HAP-1 (cell line): ENCODE measurements at places on chromosomes 12 and 14.

DNA sequence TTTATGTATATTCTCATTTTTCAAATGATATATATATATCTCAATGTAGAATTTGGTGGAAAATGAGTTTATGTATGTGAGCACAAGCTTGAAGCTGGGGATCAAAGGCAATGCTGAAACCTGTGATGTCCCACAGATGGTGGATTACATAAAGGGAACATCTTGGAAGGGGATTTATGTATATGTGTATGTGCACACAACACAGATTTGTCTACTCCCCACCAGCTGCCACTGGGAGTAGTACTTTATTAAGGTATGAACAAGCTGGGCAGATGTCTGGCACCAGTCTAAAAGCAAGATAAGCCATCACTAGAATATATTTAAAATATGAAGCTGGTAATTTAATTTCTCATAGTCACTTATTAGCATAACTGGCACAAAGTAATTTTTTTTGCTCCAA lies 895.6 kb downstream of the SLC6A15 start:
- no peak for DNase-seq

- no peak for DNase-seq
Observed at GRCh38 chr12:129887101-129887500, 16.7 kb downstream of the TMEM132D start.

DNA sequence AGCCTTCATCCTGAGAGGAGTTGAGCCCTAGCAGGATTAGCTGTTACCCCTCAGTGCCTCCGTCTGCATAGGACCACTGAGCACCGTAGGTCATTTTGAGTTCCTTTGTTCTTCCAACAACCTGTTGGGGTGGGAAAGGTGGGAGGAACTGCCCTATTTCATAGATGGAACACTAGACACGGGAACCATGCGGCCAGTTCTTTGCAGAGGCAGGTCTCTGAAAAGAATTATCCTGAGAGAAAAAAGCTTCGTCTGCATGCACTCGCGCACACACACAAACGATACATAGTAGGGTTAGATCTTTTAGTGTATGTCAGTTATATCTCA lies 28.5 kb downstream of the TRAFD1 start:
- no peak for DNase-seq

DNA sequence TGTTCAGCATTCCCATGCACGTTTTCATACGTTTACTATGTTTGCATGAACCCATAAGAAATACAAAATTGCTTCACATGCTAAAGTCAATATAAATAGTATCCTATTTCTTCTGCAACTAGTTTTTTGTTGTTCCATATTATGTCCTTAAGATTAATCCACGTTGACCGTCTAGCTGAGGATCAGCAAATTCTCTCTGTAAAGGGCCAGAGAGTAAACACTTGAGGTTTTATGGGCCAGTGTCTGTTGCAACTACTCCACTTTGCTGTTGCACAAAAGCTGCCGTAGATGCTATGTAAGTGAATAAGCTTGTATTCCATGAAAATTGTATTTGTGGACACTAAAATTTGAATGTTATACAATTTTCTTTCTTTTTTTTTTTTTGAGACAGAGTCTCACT lies 21.1 kb upstream of the PITPNM2 start:
- DNase-seq, result no peak

DNA sequence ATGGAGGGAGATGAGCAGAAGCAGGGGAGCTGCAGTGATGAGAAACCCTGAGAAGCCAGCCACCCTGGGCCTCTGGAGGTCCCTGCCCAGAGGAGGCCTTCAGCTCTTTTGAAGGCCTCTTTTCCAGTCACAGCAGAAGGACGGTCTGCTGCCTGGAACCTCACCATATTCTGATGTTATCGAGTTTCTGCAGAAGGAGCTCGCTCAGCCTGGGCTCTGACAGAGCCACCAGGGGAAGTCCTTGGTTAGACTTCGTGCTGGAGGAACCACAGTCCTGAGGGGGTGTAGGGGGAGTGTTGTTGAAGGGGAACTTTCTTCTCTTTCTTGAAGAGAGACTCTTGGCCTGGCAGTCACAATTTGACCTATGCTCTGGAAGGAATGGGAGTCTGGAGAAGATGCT lies 25.1 kb upstream of the BATF start:
- no peak for DNase-seq

DNA sequence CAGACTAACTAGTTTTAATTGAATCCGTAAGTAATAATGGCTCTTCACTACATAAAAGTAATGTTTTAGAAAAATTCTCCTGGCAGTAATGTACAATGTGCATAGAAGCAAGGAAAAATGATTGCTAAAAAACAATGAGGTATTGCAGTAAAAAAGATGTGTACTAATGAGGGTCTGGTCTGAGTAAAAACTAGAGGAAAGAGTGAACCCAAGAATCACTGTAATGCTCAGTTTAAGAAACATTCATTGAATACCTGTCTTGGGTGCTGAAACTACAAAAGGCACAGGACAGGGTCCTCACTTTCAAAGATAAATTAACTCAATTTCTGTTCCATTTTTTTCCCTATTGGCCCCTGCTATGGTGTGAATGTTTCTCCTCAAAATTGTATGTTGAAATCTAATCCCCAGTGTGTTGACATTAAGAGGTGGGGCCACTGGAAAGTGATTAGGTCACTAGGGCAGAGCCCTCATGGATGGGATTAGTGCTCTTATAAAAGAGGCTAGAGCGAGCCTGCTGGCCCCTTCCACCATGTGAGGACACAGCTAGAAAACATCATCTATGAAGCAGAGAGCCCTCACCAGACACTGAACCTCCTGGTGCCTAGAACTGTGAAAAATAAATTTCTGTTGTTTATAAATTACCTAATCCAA lies 51.6 kb downstream of the RPS6KA5 start:
- DNase-seq, result peak; percentile 10

- DNase-seq, result peak; percentile 77
Observed at GRCh38 chr12:121626853-121627640, 717 bp downstream of the ORAI1 start.

GRCh38 chr12:20627001-20627588 lies 68.0 kb upstream of the SLCO1C1 start:
- no peak for DNase-seq

- DNase-seq, result no peak
Observed at GRCh38 chr12:68334132-68334531, 2.0 kb upstream of the MDM1 start.

GRCh38 chr12:121464331-121464730 lies 64.4 kb downstream of the RNF34 start:
- DNase-seq, result no peak

DNA sequence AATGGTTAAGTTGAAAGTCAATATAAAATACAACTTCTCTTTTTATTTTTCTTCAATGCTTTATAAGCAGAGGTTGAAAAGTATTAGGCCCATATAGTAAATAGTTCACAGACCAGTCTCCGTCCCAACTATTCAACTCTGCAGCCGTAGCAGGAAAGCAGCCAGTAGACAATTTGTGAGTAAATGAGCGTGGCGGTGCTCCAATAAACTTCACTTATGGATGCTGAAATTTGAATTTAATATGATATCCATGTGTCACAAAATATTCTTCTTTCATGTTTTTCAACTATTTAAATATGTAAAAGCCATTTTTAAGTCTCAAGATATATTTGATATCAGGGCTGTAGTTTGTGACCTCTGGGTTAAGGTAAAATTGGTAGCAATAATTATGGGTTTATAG lies 17.7 kb downstream of the LIN7A start:
- DNase-seq, result no peak

DNA sequence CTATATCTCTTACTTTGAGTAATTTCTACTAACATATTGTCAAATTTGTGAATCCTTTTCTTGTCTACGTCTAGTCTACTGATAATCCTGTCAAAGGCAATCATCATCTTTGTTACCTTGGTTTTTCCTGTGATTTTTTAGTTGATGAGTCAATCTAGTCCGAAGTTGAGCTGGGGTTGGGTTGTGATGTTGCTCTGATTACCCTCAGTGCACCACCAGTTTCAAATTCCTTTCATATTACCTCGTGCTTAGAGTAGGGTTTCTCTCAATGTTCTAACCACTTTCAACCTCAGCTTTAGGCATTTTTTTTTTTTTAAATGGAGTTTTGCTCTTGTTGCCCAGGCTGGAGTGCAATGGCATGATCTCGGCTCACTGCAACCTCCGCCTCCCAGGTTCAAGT lies 186.8 kb downstream of the BTG1 start:
- DNase-seq, result no peak

GRCh38 chr14:52023518-52023917 lies 34.2 kb downstream of the RTRAF start:
- no peak for DNase-seq

DNA sequence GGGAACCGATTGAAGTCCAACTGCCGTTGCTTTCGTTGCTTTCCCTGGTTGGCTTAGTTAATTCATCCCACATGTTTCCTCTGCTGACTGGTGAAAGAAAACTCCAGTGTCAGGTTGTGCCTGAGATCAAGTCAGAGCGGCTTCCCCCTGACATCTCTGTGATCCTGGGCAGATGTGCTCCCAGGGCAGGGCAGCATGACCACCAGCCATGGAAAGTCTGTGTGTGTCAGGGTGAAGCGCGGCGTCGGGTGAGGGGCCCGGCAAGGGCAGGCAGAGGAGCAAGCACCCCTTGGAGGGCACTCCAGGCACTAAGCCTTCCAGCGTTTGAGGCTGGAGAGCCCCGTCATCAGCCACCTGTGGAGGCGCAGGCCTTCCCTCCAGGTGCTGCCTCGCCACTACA lies 54.5 kb upstream of the IGF1 start:
- no peak for DNase-seq

DNA sequence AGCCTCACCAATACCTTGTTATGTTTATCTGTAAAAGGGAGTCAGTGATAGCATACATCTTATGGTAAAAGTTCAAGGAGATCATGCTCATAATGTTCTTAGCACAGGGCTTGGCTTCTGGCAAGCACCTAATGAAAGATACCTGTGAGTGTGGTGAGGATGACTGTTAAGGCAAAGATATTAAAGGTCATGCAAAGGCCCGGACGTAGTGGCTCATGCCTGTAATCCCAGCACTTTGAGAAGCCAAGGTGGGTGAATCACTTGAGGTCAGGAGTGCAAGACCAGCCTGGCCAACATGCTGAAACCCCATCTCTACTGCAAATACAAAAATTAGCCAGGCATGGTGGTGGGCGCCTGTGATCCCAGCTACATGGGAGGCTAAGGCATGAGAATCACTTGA lies 425.9 kb upstream of the TBX3 start:
- DNase-seq, result no peak

DNA sequence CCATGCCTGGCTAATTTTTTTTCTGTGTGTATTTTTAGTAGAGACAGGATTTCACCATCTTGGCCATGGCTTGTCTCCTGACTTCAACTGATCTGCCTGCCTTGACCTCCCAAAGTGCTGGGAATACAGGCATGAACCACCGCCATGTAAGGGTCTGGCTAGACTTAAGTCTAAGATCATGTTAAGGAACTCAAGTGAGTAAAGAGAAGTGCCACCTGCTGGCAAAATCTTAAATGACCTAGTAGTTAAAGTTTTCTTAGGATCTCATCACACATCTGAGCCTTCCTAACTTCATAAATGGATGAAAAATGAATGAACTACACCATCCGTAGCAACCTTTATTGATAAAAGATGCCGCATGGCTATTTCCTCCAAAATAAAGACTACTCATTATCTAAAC lies 1.7 kb upstream of the C12orf56 start:
- peak; percentile 30 for DNase-seq

GRCh38 chr14:90629471-90629870 lies 186.8 kb downstream of the TTC7B start:
- DNase-seq, result no peak

- DNase-seq, result no peak
Observed at GRCh38 chr14:90406384-90406798, 9.6 kb downstream of the CALM1 start.
